Stimulated activated CD8-positive, alpha-beta memory T cell treated with anti-CD3 and anti-CD28 coated beads, Interleukin-12 subunit alpha, Interleukin-12 subunit beta, amount 100 ng/mL, for 4 hours (primary cell): ENCODE measurements at places on chromosomes 11 and 22.

DNA sequence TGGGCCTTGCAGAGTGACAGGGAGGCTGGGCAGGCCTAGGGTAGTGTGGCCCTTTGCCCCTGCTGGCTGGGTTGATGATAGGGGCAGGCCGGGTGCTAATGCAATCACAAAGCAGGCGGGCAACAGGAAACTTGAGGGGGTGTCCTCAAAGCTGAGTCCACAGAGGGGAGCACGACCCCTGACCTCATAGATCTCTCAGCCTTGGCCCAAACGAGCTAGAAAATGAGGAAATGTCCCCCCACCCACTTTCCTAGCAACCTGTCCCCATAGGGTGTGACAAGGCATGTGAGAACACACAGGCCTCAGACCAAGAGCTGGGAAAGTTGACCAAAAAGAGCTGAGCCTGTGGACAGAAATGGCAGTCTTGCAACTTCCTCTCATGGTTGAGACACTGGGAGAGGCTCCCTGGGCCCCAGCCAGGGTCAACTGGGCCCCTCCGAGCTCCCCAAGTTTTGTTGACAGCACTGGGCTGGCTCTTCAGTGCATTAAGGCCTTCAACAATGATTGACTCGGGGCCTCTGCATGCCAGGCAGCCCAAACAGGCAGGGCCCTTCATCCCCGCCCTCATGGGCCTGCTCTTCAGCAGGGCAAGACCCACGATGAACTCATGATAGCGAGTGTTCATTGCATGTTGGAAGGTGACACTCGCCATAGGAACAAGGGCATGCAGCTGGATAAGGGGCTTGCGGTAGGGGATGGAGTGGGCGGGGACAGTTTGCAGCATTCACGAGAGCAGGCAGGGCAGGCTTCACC lies 9.8 kb upstream of the SPI1 start:
- no peak for DNase-seq

GRCh38 chr11:95335989-95336388 lies 105.0 kb upstream of the SESN3 start:
- DNase-seq, result no peak

DNA sequence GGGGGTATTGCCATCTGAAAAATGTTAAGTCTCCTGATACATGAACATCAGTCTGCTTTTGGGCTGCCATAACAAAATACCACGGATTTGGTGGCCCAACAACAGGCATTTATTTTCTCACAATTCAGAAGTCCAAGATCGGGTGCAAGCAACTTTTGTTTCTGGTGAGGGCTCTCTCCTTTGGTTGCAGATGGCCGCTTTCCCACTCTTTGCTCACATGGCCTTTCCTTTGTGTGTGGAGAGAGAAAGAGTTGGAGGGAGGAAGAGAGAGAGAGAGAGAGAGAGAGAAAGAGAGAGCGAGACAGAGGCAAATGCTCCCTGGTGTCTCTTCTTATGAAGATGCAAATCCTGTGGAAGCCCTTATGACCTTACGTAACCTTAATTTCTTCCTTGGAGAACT lies 2.5 kb upstream of the KRTAP5-2 start:
- no peak for DNase-seq

- no peak for DNase-seq
Measured at GRCh38 chr11:44878711-44879110, 72.0 kb downstream of the TP53I11 start.

GRCh38 chr11:17932472-17932871 lies 80.4 kb downstream of the SERGEF start:
- DNase-seq, result no peak

- DNase-seq, result no peak
Measured at GRCh38 chr11:118923721-118924587, 1.8 kb downstream of the BCL9L start.
